ENCODE measurements at places on chromosomes 16 and 17.

GRCh38 chr16:66568355-66568754, 2.1 kb downstream of the CMTM1 start:
- no peak for DNase-seq

DNA sequence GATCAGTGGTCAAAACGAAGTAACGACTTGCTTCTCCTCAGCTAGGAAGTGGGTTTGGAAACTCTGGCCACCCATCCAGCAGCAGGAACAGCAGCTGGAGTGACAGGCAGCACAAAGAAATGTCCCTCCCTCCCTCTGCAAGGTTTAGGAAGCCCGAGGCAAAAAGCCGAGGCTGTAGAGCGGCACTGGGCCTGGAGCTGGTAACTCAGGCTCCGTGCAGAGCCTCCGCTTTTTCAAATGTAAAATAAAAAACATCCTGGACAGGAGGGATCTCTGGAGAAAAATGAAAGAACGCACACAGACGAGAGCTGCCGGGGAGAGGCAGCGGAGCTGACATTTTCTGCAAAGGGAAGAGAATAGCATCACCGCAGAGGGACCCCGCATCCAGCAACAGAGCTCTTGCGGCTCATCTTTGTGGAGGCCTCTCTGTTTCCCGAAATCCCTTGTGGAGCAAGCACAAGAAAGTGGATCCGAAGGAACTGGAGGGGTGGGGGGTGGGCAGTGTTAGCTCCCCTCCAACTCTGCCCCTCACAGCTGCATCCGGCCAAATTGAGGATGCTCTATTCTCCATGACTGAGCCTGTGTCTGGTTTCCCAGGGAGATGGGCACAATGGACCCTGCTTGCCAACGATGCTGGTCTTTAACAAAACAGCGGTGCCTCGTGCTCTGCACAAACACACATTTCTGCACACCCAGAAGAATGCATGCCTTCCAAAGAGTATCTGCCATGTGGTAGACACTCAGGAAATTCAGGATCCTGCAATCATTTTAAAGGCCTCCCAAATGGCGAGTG, 335.5 kb upstream of the ZFHX3 start:
- no peak for DNase-seq

GRCh38 chr17:28524476-28525424, 18.6 kb downstream of the FOXN1 start:
- no peak for DNase-seq

DNA sequence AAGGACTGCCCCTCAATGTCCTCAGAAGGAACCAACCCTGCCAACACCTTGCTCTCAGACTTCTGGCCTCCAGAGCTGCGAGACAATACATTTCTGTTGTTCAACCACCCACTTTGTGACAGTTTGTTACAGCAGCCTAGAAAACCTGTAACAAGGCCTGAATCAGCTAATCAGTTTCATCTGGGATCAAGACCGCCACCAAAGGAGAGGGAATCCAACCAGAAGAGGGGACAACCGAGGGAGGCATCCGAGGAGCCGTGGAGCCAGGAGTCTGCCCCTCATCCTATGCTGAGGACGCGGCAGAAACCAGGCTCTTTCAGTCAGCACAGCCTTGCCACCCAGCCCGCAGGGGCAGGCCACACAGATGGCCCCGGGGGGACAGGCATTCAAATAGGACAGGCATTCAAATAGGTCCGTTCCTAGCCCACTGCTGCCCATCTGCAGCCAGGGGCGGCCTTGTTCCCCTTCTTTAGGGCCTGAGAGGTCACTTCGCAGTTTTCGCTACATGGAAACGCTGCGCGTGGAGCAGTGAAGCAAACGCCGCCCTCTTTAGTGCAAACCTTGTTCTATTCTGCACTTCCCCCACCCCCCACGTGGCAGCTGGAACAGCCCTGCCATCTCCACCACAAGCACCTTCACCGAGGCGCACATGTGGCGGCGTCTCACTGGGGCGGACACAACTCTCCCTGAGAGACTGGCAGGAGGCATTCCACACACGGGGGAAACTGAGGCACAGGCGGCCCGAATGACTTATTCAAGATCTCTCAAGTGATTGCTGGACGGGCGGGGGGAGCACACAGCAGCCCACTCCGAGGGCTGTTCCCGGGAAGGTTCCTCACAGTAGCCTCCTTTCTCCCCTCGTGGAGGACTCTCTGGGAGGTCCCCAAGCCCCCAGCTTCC, 26.7 kb downstream of the FA2H start:
- DNase-seq: no peak

- DNase-seq: no peak
These were observed 15.4 kb downstream of the TNS4 start for GRCh38 chr17:40485851-40486521.

GRCh38 chr17:41773190-41773588, 13.3 kb downstream of the JUP start:
- no peak for DNase-seq

DNA sequence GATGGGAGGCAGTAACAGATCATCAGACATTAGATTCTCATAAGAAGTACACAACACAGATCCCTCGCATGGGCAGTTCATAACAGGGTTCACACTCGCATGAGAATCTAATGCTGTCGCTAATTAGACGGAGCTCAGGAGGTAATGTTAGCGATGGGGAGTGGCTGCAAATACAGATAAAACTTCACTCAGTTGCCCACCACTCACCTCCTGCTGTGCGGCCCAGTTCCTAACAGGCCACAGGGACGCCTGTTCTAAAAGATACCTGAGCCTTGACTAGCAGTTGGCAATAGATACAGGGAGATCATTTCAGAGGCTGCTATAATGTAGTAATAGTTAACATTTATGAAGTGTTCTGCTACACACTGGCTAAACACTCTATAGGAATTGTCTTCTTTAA, 4.9 kb downstream of the PTRH2 start:
- no peak for DNase-seq
